IMR-90 (cell line): ENCODE measurements at places on chromosomes 3 and 15. TPM values are rescaled to one million over a fixed set of nuclear protein-coding genes. Genes with fewer than 3 reads are reported as not detected.
A peak's percentile ranks its signal among the peaks of the same experiment; 100 is the strongest.

DNA sequence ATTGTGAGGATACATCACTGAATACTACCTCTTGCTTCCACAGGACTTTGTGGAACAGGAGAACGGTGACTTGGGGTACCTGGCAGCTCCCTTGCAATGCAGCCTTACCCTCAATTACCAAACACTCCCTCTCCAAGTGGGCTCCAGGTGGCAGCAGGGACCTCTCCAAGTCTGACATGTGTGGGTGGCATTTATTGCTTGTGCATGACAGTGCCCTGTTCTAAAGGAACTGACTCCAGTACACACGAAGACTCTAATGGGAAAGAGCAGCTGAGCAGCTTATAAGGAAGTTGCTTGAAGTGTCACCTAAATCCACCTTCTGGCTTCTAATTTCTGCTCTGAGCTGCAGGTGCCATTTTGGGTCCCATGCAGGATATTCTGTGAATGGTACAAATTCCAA, 174.1 kb upstream of the SLCO3A1 start:
- no peak overlapping the region for H3K4me3 ChIP-seq
- H3K4me1 ChIP-seq: no peaks in the 10 kb centered on the region
- no peaks in the 10 kb centered on the region for H3K36me3 ChIP-seq
- H3K27ac ChIP-seq: no peak overlapping the region

DNA sequence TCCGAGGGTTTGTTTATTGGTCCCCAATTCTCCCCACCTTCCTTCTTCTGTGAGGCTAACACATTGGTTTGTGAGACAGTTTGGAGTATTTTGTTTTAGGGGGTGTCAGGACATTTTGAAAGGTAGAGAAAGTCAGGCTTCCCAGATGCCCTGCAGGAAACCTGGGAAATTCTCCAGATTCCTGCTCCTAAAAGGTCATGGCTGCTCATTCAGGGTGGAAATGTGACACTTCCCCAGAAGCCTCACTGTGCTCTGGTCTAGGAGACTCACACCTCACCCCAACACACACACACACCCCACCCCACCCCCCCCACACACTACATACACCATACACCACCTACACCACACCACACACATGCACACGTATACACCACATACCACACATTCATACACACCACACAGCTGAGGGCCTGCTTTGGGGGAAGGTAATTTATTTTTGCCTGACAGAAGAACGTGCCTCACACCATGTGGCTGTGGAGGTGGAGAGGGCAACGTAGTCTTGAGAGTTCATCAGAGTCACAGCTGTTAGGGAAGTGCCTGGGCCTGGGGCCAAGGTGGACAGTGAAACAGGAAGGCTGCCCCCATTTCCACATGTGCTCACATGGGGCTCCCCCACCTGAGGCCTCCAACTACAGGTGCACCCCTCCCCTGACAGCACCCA, 40.4 kb upstream of the LIMD1 start:
- DNase-seq: peak; percentile 88
- no peaks in the 10 kb centered on the region for H3K36me3 ChIP-seq
- peak overlapping the region; percentile 35 for H3K27ac ChIP-seq

DNA sequence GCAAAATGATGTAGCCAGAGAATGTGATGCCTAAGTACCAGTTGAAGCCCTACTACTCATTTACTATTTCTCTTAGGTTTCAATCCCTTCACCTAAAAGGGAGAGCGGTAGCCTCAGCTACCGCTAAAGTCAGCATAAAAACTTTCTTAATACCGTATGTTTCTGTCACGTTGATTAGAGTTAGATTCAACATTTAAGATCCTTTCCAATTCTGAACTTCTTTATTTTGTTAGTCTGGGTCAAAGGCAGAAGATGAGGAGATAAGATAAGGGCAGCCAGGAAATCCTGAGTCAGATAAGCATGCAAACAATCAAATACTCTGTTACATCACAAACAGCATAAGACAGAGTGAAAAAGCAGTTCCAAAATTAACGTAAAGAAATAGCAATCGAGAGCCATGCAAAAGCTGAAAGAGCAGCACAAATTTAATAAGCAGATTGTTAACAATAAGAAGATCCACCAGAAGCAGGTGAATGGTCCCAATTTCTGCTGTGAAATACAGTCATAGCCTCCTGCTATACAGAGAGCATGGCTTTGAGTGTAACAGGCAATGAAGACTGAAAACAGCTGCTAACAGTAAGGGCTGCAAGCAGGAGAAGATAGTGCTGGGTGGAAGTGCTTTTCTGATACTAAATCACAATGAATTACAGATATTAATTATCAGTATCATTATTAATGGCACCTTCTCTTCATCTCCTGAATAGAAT, 3.0 kb downstream of the TMEM207 start:
- no peaks in the 10 kb centered on the region; the same call in 1 of the 2 replicates for H3K27me3 ChIP-seq
- no peak overlapping the region for H3K27ac ChIP-seq
- H3K36me3 ChIP-seq: no peaks in the 10 kb centered on the region
- H3K4me3 ChIP-seq: no peak overlapping the region

SPINK8 gene
- not detected in 2 replicates for total RNA-seq

DNA sequence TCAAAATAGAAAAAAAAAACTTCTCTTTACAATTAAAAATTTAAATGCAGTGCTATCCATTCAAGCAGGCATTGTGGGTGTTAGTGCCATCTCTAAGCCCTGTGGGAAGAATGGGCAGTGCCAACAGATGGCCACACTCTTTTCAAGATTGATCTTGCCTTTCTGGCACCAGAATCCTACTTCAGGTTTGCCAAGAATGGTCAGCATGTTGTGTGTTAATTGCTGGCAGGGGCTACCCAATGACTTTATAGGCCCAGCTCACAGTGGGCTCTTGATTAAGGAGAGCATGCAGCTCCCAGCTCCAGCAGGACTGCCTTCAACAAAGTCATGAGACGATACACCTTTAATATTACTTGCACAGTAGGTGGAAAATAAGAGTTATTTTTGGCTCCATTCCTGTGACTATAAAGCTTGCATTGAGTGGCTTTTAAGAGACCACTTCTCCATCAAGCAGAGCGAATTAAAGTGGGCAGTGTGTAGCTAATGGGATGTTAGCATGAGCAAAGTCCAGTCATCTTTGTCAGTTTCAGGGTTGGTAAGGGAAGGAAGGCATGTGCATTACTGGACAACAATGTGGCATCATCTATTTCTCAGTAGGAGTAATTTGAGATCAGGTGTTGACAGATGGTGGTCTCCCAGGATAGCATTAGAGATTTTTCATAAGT, 476.8 kb downstream of the C3orf38 start:
- H3K4me3 ChIP-seq: no peak overlapping the region
- DNase-seq: no peak
- no peaks in the 10 kb centered on the region for H3K4me1 ChIP-seq
- no peaks in the 10 kb centered on the region for H3K27me3 ChIP-seq
- no peaks in the 10 kb centered on the region for H3K36me3 ChIP-seq

- no peak overlapping the region for H3K27ac ChIP-seq
- no peaks in the 10 kb centered on the region for H3K36me3 ChIP-seq
- DNase-seq: no peak
- H3K4me3 ChIP-seq: no peak overlapping the region
These were observed 701.9 kb downstream of the IGSF11 start for GRCh38 chr3:118332699-118333098.

DNA sequence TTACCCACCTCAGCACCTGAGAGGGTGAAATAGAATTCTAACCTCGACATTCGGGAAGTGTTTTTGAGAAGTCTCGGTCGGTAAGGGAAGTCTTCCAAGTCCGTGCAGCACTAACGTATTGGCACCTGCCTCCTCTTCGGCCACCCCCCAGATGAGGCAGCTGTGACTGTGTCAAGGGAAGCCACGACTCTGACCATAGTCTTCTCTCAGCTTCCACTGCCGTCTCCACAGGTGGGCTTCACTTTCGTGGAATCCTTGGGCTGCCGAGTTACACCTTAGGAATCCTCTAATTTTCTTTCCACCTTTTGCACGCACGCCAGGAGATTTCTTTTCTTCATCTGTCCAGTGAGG, 775 bp downstream of the CCNDBP1 start:
- H3K27me3 ChIP-seq: no peaks in the 10 kb centered on the region
- no peak for DNase-seq
- H3K27ac ChIP-seq: no peak overlapping the region; the same call in 1 of the 2 replicates
- H3K4me3 ChIP-seq: peak overlapping the region; percentile 85
- no peaks in the 10 kb centered on the region for H3K4me1 ChIP-seq

PLA2G4E gene
- total RNA-seq: not detected in 2 replicates

RMDN3 gene
- 14.7 and 17.5 TPM in 2 replicates for total RNA-seq

TKT gene
- total RNA-seq: 301 and 349 TPM in 2 replicates

PEX5L gene
- under 0.01 TPM in 1 of 2 replicates, not detected in the other for total RNA-seq
